ENCODE measurements at places on chromosomes 16 and 17.

- no peak for DNase-seq
These were observed 24.2 kb downstream of the OMG start for GRCh38 chr17:31272803-31273202.

GRCh38 chr16:86882586-86883280, 304.4 kb downstream of the FOXL1 start:
- no peak for DNase-seq

DNA sequence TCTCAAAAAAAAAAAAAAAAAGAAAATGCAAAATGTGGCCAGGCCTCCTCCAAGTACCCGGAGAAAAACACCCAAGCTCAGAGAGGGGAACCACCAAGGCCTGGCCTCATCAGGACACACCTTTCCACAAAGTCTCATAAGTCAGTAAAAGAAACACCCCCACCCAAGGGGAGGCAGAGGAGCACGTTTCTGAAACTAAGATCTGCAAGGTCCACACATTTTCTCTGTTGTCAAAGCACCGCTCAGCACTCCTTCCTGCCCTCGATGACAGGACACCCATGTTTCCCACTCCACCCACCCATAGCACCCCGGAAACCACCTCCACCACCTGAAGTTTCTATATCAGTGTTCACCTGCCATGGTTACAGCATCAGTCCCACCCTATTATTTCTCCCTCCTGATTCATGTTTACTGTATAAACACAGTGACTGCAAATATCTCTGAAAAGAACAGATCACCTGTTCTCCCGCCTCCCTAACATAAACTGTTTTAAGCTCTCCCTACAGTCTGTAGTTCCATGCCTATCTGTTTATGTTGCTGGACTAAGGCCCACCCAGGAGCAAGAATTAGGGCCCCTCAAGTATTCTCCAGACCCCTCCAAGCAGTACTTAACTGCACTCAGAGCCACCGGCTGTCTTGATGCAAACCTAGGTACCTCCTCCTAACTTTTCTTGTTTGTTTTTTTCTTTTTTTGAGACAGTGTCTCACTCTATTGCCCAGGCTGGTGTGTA, 2.0 kb downstream of the CORO7 start:
- peak; percentile 58 for DNase-seq

DNA sequence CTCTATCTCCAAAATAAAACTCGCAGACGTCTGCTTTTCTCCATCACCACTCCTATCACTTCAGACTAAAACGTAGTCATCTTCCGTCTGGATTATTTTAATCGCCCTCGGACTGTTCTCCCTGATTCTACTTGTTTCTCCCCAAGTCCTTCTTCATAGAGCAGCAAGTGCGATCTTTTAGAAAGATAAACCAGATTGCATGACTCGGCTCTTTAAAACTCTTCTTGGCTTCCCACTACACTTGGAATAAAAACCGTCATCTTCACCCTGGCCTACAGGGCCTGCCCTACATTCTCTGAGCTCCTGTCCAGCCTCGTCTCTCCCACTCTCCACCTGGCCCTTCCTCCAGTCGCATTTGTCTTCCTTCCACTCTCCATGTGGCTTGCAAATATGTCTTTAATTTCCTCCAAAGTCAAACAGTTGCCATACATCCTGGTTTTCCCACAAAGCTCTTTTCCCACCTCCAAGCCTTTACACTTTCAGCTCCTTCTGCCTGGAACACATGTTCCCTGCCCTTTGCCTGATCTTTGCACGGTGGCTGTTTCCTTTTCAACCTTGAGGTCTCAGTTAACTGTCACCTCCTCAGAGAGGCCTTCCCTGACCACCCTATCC, 70.5 kb upstream of the DHX40 start:
- DNase-seq, result no peak

DNA sequence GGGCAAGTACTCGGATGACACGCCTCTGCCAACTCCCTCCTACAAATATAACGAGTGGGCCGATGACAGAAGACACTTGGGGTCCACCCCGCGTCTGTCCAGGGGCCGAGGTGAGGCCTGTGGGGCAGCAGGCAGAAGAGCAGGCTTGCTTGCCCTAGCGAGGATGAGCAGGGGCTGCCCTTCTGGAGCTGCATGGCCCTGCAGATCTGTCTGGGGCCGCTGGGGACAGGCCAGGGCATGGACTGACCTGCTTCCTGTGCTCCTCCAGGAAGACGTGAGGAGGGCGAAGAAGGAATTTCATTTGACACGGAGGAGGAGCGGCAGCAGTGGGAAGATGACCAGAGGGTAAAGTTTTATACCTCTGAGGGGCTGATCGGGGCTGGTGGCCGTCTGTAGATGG, 5.3 kb downstream of the DHX38 start:
- no peak for DNase-seq

GRCh38 chr16:30813821-30814189, 26.8 kb upstream of the ZNF629 start:
- no peak for DNase-seq

GRCh38 chr17:20966870-20967269, 75.9 kb downstream of the USP22 start:
- DNase-seq, result no peak

GRCh38 chr16:31427441-31428278, 500 bp downstream of the COX6A2 start:
- peak; percentile 50 for DNase-seq

DNA sequence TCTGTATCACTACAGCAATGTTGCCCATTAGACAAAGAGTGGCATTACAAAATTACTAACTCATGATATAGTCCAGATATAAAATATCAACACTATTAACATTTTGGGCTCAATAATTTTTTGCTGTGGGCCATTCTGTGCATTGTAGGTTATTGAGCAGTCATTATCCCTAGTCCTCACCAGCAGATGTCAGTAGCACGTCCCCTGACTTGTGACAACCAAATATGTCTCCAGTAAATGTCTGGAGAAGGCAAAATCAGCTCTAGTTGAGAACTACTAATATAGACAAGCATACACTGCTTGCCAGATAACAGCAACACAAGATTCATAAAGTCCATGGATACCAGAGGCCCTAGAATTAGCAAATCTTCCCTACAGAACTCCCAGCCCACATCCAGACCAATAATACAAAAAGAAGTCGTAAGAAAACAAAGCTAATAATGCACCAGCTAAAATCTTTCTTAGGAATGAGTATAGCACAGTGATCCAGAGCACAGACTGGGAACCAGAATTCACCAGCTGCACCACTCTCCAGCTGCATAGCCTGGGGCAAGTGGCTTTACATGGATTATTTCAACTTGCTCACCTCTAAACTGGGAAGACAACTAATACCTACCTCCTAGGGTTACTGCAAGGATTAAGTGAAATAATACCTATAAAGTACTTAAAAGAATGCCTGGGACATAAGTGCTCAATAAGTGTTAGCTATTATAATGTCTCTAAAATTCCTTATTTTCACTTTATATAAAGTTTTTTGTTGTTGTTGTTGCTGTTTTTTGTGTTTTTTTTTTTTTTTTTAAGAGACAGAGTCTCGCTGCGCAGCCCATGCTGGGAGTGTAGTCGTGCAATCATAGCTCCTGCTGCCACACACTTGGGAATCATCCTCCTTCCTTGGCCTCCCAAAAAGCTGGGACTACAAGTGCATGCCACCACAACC, 23.7 kb downstream of the HELZ start:
- DNase-seq, result no peak

DNA sequence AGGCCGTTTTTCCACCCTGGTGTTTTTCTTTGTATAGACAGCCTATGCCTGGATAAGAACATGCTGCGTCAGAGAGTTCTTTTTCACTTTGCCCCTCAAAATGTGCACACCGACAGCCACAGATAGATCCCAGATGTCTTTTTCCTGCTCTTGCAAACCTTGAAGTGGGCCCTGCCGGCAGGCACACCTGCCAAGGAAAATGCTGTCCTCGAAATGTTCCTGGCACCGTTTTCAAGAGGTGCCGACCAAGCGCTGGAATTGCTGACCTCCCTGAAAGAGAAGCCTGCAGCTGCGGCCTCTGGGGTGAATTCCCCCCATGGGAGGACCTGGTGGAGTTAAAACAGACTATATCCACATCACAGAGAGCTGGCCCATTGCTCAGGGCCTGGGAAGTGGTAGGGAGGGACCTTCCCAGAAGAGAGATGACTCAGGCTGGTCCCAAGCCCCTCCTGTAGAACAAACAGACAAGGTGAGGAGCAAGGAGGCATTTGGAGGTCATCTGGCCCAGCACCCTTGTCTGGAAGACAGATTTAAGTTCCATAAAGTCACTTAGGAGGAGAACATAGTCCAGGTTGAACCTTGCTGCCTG, 668.1 kb downstream of the MAF start:
- DNase-seq, result no peak

DNA sequence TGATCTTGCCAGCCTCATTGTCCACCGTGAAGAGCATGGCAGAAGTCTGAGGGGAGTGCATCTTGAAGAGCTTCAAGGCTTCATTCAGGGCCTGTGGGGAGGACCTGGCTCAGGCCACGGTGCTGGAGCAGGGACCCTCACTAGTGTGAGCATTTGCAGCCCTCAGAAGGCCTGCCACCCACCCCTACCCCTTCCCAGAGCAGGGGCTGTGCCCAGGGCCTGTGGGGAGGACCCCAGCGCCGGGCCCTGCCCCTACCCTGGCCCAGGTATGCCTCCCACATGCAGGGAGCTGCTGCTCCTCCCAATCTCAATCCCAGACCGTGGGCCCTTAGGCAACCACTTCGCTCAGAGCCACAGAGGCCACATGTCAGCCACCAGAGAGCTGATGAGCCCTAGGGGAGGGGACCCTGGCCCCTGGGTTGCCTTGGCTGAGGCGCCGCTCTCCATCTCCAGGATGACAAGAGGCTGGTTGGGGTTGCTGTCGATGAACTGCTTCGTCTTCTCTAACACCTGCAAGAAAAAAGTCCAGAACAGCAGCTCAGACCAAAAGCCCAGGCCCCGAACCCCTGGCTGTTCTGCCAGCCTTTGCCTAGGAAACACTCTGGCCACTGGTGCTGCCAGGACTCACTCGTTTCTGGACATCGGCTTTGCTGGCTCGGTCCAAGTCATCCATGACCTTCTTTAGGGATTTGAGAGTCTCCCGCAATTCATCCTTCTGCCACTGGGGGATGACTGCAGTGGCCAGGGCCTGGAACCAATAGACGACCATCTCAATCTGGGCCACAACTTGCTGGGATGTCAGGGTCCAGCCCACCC, 1.8 kb upstream of the EXOSC6 start:
- no peak for DNase-seq

DNA sequence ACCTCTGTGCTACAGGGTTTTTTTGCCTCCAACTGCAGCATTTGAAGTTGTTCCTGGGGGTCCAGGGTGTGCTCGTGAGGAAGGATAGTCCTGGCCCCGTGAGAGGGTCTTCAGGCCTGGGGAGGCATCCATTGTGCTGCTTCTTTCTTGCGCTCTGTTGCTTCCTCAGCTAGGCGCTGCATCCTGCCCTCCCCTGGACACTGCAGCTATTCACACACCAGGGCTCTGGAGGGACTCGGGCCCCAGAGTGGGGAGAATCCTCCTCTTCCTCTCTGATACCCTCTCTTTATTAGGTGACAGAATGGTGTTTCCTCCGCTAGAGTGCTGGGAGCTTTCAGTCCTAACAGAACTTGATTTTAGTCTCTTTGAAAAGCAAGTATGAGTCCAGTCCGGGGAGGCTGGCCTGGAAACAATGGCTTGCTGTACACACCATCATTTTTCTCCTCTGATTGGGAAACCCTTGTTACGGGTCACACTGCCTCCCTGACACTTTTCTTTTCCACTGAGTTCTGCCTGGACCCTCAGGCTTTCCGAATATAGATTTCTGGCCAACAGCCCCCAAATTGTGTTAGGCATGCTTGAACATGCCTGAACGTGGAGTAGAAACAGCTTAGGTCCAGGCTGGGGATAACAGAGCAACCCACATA, 81.4 kb upstream of the ELAC2 start:
- DNase-seq, result no peak

- DNase-seq, result no peak
These were observed 73.3 kb downstream of the ABCC1 start for GRCh38 chr16:16022683-16023064.

GRCh38 chr16:85917959-85918358, 19.0 kb downstream of the IRF8 start:
- DNase-seq, result no peak

- DNase-seq, result peak; percentile 71
These were observed 40.1 kb downstream of the MYO18A start for GRCh38 chr17:29140051-29140621.

- DNase-seq, result no peak
These were observed 45.2 kb downstream of the MYO1D start for GRCh38 chr17:32831627-32832243.

DNA sequence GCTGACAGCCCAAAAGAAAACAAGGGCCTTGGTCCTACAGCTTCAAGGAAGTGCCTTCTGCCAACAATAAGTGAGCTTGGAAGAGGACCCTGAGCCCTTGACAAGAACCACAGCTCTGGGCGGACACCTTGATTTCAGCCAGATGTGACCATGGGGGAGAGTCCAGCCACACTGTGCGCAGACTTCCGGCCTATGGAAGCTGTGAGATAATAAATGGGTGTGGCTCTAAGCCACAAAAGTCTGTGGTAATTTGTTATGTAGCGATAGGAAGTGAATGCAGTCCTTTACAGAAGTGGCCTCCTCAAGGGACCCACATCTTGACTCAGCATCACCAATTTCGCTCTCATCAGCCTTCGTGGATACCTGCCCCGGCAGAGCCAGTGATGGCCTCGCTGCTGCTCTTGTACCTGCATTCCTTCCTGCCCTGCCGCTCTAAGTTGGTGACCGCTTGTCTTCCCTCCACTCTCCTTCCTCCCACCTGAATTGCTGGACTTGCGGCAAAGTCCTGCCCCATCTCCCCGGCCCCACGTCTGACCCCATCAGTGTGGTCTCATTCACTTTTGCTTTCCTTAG, 29.3 kb downstream of the PRSS54 start:
- DNase-seq, result no peak

DNA sequence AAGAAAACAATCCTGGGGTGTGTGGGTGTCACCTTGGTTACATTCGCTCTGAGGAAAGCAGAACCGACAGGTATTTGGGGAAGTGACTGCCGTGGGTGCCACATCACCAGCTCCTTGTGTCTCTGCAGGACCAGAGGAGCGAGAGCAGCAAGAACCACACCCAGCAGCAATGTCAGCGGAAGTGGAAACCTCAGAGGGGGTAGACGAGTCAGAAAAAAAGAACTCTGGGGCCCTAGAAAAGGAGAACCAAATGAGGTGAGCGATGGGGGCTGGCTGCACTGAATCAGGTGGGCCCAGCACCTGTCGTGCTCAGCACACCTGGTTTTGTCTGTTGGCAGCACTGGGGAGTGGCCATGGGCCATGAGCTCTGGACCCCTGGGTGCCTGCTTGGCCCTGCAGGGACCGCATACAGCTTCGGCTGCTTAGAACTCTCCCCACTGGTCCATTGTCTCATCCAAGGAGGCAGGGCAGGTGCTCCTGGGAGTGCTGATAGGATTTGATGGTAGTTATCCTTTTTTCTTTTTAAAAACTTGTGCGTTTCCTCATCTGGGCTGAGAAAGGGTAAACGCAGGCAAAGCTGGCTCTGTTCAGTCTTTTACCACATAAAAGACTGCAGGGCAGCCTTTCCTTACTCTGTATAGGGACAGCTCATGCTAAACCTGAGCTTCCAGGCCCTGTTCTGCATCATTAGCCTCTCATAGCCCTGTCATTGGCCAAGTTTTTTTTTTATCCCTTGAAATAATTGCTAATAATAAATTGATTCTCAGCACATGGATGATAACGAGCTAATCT, 29.4 kb downstream of the HMOX2 start:
- DNase-seq, result peak; percentile 56
